ENCODE measurements at places on chromosomes 5 and 9.

DNA sequence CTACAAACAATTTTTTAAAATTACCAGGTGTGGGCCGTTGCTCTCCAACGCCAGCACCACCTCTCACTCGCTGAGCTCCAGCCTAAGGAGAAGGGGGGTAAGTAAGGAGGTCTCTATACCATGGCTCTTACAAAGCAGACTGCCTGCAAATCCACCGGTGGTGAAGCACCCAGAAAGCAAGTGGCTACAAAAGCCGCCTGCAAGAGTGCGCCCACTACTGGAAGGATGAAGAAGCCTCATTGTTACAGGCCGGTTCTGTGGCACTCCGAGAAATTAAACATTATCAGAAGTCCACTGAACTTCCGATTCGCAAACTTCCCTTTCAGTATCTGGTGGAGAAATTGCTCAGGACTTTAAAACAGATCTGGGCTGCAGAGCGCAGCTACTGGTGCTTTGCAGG lies 46.0 kb downstream of the CDO1 start:
- no peak for DNase-seq

GRCh38 chr9:37281541-37281940 lies 141.0 kb upstream of the GRHPR start:
- no peak for DNase-seq

- no peak for DNase-seq
Measured at GRCh38 chr5:58016877-58017276, 443.0 kb downstream of the PLK2 start.

DNA sequence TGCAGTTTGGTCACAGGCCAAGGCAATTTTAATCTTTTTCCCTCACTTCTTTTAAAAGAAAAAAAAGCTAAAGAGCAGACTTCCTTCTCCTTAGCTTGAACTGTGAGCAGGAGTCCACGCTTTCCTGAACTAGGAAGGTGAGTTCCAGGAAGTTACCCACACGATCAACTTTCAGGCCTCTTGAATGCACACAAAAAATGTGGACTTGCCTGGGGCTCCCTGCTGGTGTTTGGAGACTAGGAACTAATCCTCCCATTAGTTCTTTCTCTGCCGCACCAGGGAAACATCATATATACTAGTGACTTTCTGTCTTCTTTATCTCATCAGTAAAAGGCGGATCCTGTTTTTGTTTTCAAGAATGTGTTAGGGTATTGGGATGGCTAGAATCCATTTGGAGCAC lies 240.0 kb downstream of the GOLPH3 start:
- no peak for DNase-seq

GRCh38 chr5:175335691-175336090 lies 108.3 kb downstream of the DRD1 start:
- no peak for DNase-seq

DNA sequence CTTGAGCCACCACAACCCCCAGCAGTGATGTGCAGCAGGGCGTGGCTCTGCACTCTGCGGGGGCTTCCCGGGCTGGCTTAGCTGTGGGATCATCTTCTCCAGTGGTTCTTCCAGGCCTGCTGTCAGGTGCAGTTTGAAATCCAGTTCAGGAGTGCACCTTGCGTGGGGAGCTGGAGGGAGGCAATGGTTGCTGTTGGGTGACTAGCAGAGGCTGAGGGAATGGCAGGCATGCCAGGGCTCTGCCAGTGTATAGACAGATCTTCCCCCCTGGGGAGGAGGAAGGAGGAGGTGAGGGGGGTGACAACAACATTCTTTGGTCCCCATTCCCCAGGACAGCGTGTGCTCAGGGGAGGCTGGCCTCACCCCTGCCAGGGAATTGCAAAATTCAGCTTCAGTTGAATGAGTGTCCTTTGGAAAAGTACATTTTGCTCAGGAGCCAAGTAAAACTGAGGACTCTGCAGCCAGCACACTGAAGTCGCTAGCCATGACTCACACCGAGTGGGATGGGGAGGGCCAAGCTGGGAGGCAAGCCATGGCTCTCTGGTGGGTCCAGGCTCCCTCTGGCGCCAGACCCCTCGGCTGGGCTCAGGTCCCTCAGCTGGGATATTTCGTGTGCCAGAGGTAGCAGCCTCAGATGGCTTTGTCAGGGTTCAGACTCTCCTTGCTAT lies 35.0 kb downstream of the ERGIC1 start:
- DNase-seq, result no peak

- DNase-seq, result no peak
Measured at GRCh38 chr9:103837940-103838339, 256.2 kb upstream of the SMC2 start.

DNA sequence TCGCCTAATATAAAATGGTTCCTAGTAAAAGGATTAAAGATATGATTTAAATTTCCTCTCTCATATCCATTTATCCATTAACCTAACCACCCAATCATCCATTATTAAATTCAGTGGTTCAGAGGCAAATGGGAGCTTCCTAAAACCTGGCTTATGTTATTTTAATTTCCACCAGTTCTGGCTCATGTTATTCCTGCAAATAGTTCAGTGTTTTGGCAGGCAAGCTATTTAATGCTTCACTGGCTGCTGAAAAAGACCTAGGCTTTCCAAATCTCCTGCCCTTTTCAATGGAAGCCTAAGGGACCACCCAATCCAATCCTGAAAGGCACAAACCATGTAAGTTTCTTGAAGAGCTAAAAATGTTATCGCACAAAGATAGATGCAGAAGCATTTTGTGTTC lies 52.3 kb downstream of the POC5 start:
- no peak for DNase-seq

DNA sequence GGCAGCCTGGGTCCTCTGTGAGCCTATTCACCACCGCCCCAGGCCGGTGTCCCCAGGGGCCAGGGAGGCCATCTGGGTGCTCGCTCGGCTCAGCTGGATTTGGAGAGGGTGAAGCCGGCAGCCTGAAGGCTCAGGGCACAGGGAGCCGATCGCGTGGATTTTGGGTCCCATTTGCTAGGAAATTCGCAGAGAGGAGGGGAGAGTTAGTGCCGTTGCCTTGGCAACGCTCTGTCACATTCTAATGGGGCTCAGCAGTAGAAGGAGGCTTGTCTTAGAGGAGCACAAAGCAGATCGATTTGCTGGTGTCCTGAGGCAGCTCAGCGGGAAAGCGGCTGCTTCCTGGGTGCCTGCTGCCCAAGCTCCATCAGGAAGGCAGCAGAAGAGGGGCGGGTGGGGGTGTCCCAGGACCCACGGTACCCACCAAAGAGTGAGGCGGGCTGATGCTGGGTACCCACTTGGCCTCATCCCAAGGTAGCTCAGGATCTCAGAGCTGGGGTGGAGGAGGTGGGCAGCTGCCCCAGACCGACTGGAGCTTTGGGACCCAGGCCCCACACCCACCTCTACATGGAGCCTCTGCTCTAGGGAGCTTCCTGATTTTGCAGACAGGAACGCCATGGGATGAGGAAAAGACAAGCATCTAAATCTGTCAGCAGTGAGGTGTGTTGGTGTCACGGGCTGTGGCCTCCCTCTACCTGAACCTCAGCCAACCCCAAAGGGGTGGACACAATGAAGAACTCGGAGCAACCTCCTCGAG lies 17.1 kb upstream of the OLFM1 start:
- no peak for DNase-seq

- no peak for DNase-seq
Measured at GRCh38 chr5:169050146-169050571, 250.8 kb downstream of the SLIT3 start.

- no peak for DNase-seq
Measured at GRCh38 chr5:148457183-148457620, 73.4 kb downstream of the FBXO38 start.

DNA sequence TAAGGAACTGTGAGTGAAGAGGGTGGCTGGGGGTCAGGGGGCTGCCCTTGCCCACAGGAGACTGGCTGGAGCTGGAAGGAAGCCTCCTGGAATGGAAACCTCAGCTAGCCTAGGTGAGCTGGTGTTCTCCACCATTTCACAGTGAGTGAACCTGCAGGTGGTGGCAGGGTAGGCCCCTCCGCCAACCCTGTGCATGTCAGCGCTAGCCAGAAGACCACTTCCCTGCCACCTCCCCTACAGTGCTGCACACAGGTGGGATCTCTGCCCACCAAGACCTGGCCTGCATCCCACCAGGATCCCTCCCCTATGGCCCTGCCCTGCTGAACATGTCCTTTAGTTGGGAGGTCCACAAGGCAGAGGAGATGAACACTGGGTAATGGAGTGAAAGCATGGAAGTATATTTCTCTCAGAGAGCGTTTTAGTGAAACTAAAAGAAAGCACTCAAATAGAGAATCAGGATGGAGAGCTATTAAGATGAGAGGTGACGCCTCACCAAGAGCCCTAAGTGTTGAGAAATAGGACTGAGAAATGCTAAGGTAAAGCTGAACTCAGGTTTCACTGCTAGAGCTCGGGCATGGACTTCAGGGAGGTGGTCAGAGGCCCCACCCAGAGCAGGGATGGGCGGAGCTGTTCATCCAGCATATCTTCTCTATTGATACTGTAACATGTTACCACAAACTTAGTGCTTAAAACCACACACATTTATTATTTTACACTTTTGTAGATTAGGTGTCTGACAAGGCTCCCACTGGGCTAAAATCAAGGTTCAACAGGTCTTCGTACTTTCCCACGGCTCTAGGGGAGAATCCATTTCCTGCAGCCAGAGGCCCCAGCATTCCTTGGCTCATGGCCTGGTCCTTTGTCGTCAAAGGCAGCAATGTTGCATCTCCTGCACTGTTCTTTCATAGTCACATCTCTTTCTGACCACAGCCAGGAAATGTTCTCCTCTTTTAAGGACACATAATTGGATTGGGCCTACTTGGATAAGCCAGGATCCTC lies 83.2 kb downstream of the DIRAS2 start:
- no peak for DNase-seq

GRCh38 chr5:132389585-132390286 lies 20.2 kb downstream of the SLC22A5 start:
- DNase-seq, result no peak

DNA sequence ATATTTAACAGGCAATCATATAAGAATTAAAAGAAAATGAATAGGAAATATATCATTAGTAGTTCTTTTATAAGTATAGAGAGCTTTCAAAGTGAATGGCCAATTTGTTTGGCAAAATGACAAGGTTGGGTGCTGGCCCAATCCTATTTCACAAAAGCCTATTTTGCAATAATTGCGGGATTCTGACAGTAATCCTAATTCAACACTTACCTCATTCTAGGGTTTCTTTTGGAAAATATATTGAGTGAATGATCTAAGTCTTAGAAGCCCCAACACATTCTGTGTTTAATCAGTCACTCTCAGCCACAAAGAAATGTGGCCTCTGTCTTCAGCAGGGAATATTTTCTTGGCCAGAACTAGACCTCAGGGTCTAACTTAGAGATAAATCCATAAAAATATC lies 835.9 kb upstream of the ZNF608 start:
- no peak for DNase-seq
